ENCODE measurements at places on chromosomes 4 and X. TPM values are rescaled to one million over a fixed set of nuclear protein-coding genes. Genes with fewer than 3 reads are reported as not detected.
A peak's percentile ranks its signal among the peaks of the same experiment; 100 is the strongest.

The MCF2 gene
- 1.5 TPM for total RNA-seq

GRCh38 chrX:17030580-17031270 is 84.3 kb downstream of the REPS2 start:
- no peak for DNase-seq

- no peak for DNase-seq
These were observed 2.8 kb downstream of the TMPRSS11D start for GRCh38 chr4:67880866-67881610.

DNA sequence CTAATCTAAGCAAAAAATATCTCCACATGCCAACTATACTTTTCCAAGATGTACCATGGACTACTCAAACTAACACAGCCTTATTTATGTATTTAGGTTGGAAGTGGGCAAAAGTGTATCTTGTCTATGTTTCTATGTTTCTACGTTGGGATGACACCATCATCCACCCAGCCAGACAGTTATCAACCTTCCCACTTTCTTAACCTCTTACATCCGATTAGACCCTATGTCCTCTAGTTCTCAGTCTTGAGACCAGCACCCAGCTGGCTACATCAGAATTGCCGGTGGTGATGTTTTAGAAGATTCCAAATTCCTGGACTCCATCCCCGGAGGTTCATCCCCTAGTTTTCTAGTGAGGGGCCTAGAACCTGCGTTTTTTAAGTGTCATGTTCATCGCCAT is 1.0 kb upstream of the AASDH start:
- no peak for DNase-seq

DNA sequence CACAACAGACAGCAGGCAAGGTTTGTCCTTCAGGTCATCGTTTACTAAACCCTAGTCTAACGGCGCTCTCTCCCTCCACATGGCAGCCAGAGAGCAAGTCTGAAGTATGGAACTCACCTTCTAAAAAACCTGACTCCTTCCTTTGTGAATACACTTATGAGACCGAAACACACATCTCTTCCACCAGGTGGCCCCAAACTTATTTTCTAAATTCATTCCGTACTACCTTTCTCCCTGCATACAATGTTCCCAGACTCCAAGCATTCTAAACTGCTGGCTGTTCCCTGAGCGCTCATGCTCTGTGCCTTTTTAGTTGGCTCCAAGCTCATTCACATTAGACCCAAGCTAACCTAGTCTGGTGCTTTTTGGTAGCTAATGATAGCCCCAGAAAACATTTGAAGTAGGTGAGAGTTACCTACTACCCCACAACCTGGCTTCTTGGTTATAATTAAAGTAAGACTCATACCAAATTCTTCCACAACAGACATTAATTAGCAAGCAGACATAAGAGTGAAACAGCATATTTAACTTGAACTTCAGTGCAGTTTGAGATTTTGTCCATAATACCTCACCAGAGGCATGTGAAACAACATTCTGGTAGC is 67.6 kb upstream of the DCLK2 start:
- DNase-seq = no peak

DNA sequence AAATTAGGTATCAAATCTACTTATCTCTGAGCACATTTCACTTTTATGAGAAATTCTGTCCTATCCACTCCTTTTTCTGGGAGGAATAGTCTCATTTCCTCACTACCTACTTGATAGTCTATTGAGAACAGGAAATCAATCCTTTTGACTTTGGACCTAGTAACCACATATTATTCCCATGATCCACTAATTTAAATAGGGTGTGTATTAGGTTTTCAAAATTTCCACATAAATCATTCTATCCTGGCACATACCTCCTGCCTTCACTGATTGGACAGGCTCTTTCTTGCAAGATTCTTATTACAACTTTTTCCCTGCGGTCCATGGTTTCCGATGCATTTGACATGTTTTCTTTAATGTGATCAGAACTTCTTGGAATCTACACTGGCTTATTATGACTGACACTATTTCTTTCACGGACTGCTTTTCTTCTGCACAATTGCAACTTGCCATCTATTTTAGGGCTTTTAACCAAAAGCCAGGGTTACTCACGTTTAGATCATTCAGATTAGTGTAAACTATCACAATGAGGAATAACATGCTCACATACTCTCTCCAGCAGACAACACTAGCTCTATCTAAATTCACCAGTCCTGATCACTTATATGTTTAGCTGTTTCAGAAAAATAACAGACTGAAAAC is 419.9 kb upstream of the SLIT2 start:
- no peak for DNase-seq

DNA sequence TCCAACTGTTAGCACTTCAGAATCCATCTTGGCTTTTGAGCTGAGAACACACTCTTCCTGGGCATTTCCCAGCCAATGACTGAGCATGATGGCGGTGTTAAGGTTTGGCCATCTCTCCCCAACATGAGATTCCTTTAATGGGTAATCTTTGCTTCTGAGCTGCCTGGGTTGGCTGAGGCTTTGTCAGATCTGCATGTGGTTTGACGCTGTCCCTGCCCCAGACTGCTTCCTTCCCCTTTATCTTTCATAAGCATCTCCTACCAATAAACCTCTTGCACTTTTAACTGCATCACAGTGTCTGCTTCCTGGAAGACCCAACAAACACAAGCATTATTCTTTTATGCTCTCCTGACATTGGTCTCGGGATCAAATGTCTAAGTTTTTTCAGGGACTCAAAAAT is 31.5 kb upstream of the DIPK2B start:
- DNase-seq = no peak

The NLRP2B gene
- not detected for total RNA-seq

DNA sequence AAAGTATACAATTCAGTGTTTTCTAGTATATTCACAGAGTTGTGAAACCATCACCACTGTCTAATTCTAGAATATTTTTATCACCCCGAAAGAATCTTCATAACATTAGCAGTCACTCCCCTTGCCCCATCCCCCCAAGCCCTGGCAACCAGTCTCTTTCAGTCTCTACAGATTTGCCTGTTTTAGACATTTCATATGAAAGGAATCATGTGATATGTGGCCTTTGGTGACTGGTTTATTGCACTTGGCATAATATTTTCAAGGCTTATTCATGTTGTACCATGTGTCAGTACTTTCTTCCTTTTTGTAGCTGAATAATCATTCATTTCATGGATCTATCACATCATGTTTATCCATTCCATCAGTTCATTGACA is 371.7 kb downstream of the AFF2 start:
- DNase-seq = no peak

DNA sequence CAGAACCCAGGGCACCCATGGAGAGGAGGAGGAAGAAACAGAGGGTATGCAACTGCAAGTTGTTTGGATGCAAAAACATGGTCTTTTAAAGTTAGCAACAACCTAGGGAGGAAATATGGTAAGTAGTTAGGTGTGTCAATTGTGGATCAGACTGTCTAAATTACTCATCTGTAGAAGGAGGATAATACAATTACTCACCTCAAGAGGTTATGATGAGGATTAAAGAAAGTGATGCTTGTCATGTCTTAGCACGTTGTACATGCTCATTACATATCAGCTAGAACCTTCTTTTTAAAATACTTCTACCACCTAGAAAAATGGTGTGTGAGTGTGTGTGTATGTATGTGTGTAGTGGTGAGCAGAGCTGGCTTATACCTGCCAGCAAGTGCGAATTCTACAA is 2.3 kb upstream of the C1QTNF7 start:
- no peak for DNase-seq

DNA sequence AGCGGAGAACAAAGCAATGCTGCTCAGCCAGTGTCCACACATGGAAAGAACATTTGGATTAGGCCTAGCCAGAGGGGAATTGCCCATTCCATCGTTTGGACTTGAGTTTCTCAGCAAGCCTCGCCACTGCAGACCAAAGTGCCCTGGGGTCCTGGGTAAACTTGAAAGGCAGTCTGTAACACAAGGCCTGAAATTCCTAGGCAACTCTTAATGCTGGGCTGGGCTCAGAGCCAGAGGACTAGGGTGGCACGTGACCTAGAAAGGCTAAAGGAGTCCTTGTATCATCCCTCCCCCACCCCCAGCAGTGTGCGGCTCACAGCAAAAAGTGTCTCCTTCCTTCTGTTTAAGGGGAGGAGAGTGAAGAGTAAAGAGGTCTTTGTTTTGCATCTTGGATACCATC is 210.4 kb upstream of the ARX start:
- peak; percentile 27 for DNase-seq

DNA sequence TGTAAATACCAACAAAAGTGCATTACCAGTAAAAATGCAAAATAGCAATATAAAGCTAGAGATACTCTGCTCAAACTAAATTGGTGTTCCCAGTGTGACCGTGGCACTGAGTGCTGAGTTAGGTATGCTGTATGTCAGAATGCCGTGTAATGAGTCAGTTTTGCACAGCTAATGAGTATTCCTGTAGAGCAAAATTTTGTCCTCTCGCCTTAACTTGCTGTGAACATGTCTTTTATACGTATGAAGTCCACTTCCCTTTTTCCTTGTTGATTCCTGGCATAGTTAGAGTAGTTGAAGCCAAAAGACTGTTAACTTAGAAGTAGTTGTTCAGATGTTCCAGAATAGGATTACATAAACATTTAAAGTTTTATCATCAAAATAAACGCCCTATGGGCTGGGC is 11.5 kb downstream of the DCLK2 start:
- no peak for DNase-seq

DNA sequence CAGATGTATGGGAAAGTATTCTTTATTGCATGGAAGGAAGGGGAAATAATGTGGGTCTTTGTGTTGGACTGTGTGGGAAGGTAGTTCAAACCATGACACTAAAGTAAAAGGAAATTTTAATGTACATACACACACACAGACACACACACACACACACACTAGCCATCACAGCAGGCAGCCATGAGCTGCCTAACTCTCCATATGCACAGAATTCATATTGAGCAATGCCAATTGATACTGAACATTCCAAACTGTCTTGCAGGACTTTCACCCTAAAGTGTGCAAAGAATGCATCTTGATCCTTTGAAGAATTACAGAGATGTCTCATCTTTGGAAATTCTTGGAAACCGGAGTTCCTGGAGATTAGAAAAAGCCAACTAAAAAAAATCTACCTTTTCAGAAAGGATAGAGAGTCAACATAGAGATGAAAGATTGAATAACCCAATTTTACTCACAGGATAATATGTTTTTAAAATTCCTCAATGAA is 120.6 kb upstream of the MBNL3 start:
- DNase-seq = no peak

GRCh38 chr4:122086338-122087065 is 65.6 kb upstream of the BLTP1 start:
- DNase-seq = no peak

DNA sequence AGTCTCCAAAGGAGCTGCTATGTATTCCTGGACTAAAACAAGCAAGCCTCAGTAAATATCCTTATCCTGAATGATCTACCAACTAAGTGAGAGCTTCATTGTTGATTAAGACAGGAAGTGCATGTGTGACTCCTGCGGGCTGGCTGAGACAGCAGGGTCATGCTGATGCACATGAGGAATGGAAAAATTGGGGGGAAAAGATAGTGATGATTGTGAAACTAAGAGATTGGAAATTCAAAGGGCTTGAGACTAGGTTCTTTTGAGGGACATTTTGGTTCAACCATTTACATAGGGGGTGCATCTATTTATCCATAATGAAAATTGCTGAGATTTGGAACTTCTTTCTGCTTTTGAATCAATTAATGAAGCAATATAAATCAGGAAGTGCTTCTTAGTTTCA is 61.1 kb upstream of the C1QTNF7 start:
- DNase-seq = no peak

The ATP2B3 gene
- total RNA-seq = not detected

The SYNPO2 gene
- total RNA-seq = 31.3 TPM

The P2RY4 gene
- 1.8 TPM for total RNA-seq

- DNase-seq = no peak
These were observed 70.4 kb downstream of the FGFBP1 start for GRCh38 chr4:15868111-15868510.

- DNase-seq = no peak
These were observed 11.0 kb downstream of the CUL4B start for GRCh38 chrX:120549483-120550452.

DNA sequence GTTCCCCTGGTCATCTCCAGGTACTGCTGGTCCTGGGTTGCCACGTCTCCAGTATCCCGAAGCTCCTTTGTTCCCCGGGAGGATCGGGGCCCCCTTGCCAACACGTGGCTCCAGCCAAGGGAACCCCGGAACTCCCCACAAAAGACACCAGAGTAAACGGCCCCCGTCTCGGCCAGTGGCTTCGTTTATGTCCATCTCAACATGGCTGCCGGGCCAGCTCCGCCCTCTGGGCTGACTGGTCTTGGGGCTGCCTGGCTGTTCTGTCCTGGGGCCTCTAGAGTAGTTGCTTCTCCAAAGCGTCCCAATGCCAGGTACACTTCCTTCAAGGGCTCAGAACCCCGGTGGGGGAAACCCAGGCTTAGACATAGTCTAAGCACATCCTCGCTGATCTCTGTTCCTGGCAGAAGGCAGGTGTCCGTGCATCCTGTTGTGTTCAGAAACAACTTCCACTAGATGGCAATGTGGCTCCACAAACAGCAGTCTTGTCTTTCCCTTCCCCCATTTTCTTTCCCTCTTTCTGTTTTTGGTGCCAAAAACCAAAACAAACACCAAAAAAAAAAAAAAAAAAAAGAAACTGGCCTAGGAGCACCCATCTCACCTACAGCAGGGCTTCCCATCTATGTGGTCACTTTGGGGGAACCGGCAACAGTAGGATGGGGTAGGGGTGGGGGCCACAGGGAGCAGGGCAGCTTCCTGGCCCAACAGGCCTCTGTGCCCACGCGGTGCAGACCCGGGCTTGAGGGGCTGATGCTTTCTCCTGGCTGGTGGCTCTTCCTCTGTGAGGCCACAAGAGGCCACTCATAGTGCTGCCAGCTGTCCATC is 35.3 kb downstream of the NBDY start:
- DNase-seq = peak; percentile 92

DNA sequence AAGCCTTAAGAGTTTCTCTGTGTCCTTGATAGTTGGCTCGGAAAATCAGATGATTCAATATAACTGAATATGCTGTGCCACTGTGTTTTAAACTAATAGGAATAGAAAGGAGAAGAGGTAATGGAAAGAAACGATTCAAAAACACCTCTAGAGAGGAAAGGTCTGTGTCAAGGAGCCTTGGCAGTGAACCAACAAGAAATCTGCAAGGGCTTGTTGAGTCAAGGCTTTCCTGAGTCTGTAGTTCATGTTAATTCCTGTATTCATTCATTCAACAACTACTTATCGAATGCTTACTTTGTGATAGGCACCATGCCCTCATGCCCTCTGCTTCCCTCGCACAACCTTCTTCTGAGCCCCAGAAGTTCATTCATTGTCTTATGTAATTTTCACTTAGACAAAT is 336.0 kb downstream of the PDHA2 start:
- DNase-seq = no peak

GRCh38 chr4:140176735-140177134 is 22.8 kb upstream of the MAML3 start:
- no peak for DNase-seq

The MAGEC1 gene
- 0.68 TPM for total RNA-seq

DNA sequence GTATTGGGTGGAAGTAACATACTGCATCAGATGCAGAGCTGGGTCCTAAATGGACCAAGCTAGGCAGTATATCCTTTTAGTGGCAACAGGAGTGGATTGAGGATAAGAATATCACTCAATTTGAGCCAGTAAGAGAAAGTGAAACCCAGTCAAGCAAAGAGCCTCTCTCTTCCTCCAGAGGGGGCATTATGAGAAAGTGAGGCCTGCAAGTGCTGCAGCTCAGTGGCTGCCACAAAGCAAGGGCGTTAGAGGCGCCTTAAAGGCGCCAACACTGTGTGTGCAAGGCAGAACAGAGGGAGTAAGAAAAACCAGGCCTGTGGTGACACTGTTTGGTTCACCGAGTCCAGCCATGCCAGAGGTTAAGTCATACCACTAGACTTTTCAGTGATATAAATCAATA is 17.5 kb downstream of the STX18 start:
- peak; percentile 84 for DNase-seq
